CD4-positive, alpha-beta T cell treated with Interleukin-15 for 4 hours (primary cell): ENCODE measurements at places on chromosomes 3 and 15.

DNA sequence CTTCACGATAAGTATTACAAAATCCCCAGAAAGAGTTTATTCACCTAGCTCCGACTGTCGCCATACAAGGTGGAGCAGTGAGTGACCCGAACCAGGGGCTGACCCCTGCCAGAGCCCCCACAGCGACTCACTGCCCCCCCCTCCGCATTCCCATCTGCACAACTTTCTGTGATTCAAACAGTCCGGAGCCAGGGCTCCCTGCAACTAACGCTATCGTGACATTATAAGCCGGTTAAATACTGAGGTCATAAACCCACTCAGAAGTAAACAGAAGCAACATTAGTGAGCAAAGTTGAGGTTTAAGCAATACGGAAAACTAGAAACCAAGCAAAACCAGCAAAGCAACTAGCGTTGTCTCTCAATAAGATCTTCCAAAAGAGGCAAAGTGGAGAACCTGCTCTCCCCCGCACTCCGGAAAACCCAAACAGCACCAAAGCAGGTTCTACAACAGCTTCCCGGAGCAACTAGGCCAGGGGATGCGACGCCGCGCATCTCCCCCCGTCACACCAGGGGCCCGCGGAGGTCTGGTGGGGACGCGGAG, 642 bp downstream of the SCAP start:
- DNase-seq, result peak; percentile 2

DNA sequence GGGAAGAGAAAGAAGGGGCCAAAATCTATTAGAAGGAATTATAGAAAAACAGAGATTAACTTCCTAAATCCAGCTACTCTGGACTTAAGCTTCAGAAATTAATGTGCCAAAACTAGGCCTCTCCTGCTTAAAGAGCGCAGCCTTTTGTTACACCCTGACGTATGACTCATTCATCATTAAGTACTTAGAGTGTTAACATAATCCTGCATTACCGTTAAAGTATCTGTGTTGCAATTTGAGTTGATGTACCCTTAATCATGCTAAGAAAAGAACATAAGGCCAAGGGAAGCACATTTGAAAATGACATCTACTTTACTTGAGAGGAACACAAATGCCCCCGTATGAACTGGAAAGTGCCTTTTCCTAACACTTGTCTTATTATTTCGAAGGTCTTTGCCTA, 7.9 kb downstream of the HTR3D start:
- no peak for DNase-seq

GRCh38 chr3:15324379-15324808, 8.0 kb downstream of the SH3BP5 start:
- no peak for DNase-seq

DNA sequence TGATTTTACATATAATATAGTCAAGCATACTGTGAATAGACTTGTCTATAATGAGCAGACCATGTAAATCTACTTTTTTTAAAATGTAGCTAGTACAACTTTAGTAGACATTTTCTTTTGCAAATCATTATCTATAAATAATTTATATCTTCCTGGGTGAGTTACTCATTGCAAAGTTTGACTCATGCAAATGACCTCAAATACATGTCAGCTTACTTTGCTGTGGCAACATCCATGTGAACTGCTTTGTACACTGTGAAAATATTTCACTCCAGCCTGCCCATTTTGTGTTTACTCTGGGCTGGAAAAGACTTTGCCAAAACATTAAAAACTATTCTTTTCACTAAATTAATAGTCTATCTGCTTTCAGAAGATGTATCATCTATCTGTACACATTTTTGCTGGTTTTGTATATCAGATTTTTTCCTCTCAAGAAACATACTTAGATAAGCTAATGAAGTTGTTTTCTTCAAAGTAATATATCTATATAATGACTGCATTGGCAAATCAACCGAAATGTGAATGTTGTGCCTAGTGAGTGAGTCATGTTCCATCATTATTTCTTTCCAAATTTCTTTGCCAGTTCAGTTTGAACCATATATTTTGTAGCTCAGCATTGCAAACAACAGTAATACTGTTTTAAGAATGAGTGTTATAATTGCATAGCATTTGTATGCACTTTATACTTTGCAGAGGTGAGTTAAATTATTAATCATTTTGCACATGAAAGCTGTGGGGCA, 26.5 kb downstream of the IGSF10 start:
- no peak for DNase-seq

GRCh38 chr15:96314518-96314917, 16.0 kb upstream of the NR2F2 start:
- no peak for DNase-seq

DNA sequence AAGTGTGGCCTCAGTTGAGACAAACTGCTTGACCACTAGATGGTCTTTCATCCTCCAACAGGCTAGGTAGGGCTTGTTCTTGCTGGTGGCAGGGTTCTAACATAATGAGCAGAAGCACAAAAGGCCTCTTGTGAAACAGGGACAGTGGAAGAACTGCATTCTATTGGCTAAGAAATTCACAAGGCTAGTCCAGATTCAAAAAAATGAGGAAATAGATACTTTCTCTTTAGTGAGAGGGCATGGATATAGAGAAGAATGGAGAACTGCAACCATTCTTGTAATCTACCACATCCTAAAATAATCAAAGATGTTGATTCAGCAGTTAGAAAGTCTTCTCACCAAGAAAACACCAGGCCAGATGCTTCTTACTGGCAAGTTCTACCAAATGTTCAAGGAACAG, 143.7 kb upstream of the LRIG1 start:
- DNase-seq, result no peak

DNA sequence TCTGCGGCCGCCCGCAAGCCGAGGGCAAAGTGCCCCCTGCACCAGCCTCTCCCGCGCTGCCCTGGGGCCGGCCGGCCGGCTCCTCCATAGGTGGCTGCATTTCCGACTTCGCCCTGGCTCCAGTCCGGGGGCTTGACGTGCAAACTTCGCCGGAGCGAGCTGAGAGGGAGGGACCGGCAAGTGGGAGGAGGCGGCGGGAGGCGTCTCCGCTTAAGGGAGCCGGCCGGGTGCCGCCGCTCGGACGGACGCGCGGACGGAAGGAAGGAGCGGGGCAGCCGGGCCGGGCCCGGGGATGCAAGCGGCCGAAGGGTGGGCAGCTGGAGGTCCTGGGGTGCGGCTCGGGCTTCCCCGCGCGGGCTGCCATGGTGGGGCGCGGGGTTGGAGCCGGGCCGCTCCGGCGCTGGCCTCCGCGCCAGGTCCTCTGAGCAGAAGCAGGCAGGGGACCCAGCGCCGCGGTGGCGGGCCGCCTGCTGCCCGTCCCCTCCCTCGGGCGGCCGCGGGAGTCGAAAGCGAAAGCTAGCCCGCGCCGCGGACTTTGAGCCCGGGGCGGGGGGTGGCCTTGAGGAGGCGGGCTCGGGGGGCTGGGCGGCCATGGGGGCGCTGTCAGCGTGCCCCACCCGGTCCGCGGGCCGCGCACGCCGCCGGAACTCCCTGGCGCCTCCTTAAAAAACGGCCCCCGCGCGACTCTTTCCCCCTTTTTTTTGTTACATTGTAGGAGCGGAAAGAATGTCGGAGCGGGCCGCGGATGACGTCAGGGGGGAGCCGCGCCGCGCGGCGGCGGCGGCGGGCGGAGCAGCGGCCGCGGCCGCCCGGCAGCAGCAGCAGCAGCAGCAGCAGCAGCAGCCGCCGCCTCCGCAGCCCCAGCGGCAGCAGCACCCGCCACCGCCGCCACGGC, at the start of gene SCAANT1:
TSS of gene SCAANT1 (minus strand) at position 511 of the 895 bp plus-strand sequence.
- DNase-seq, result peak; percentile 85
